IMR-90 (cell line): ENCODE measurements at places on chromosomes 2 and 18. TPM values are rescaled to one million over a fixed set of nuclear protein-coding genes. Genes with fewer than 3 reads are reported as not detected.

DNA sequence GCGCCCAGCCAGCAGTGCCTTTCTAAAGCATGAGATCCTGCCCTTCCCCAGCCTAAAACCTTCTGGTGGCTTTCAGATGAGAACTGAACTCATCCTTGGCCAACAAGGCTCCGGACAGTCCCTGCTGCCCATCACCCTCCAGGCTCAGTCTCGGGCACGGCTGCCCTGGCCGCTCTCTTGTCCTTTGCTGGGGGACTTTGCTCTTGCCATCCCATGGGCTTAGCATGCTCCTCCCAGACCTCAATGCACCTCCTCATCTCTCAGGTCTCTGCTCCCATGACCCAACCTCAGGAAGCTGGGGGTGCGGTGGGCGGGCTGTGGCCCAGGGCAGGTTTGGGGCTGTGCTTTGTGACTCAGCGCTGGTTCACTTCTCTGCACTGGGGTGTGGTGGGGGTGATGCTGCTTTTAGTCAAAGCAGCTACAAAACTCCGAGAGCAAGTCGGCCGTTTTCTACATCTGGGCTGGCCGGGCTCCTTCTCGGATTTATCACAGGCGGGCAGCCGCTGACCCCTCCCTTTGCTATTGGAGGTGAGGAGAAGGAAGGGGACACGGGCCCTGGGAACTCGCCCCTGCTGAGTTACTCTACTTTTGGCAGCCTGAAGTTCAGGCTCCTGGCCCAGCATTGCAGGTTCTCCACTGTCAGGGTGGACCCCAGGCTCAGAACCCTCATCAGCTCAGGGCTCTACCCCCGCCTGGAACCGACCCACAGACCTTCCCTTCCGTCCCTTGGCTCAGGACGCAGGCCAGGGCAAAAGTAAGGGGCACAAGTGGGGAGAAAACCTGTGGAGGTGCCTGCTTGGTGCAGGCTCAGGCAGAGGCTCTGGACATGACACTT, 90.6 kb upstream of the TAF1B start:
- peak overlapping the region; percentile 36; the same call in 1 of the 2 replicates for H3K27ac ChIP-seq
- no peaks in the 10 kb centered on the region for H3K36me3 ChIP-seq
- H3K27me3 ChIP-seq: peaks cover 4% of the 10 kb centered on the region; the same call in 1 of the 2 replicates
- peaks cover 14% of the 10 kb centered on the region for H3K4me1 ChIP-seq
- DNase-seq: peak; percentile 70

- H3K4me3 ChIP-seq: no peak overlapping the region
- DNase-seq: peak; percentile 90
- H3K27ac ChIP-seq: no peak overlapping the region
- no peaks in the 10 kb centered on the region for H3K4me1 ChIP-seq
- no peaks in the 10 kb centered on the region for H3K36me3 ChIP-seq
- H3K27me3 ChIP-seq: no peaks in the 10 kb centered on the region
Measured at GRCh38 chr2:72367530-72368225, 220.0 kb upstream of the CYP26B1 start.

GRCh38 chr18:32328379-32328778, 138.5 kb downstream of the MEP1B start:
- no peak overlapping the region for H3K4me3 ChIP-seq
- H3K36me3 ChIP-seq: no peaks in the 10 kb centered on the region
- peak; percentile 87 for DNase-seq
- no peaks in the 10 kb centered on the region for H3K27me3 ChIP-seq
- peaks cover 10% of the 10 kb centered on the region for H3K4me1 ChIP-seq

DNA sequence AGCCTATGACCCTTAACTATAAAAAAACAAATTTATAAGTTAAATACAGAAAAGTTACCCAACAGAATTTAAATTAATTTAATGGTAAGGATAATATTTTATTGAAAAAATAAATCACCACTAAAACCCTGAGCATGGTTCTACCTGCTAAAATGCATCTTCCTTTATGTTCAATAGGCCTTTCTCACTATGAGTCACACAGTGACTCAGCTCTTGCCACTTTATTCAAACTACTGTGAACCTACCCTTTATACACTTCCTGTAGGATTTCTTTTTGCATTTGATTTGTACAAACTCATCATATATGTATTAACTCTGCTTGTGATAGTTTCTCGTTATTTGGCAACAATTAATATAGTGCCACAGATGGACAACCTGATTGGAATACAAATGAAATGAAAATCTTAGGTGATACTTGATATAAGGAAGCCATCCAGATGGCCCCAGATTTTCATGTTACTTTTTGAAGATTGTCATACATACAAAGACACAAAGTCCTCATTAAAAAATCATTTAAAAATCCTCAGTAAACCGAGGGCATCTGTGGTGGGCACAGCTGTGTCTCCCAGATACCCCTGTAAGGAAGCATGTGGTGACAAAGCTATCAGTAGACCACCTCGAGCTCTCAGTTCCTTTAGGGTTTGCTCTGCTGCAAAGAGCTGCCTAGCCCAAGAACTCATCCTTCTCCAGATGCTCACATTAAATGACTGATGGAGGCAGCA, 55.2 kb upstream of the COBLL1 start:
- H3K4me3 ChIP-seq: no peak overlapping the region
- peak; percentile 82 for DNase-seq
- H3K36me3 ChIP-seq: no peaks in the 10 kb centered on the region
- H3K27me3 ChIP-seq: no peaks in the 10 kb centered on the region
- peak overlapping the region; percentile 57; the same call in 1 of the 2 replicates for H3K27ac ChIP-seq

GRCh38 chr2:107801498-107801897, 25.2 kb upstream of the RGPD4 start:
- no peak for DNase-seq
- H3K27ac ChIP-seq: no peak overlapping the region
- no peaks in the 10 kb centered on the region for H3K36me3 ChIP-seq
- H3K4me3 ChIP-seq: no peak overlapping the region
- H3K27me3 ChIP-seq: no peaks in the 10 kb centered on the region

DNA sequence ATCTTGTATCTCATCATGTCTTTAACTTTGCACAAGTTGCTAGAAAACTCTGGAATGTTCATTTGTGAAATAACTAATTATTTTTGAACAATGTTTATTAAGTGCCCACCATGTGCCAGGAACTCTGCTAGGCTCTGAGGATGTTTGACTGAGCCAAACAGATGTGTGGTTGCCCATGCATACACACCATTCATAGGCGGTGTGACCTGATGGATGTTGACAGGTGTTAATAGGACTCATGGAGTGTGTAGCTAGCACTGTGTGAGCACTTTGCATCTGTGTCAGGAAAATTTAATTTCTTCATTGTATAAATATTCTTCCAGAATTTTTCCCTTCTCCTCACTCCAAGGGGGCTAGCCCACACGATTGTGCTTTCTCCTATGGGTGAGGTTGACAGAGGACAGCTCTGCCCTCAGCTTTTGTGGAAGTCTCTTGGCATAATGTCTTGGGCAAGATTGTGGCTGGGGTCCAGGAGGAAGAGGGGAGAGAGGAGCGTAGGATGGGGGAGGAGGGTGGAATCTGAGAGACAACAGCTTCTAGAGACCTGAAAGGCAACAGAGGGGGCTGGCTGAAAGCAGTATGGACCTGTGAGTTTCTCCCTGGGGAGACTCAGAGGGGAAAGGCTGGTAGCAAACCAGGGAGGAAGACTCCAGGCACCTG, 214.6 kb upstream of the CXCR4 start:
- DNase-seq: no peak
- no peaks in the 10 kb centered on the region for H3K36me3 ChIP-seq

DNA sequence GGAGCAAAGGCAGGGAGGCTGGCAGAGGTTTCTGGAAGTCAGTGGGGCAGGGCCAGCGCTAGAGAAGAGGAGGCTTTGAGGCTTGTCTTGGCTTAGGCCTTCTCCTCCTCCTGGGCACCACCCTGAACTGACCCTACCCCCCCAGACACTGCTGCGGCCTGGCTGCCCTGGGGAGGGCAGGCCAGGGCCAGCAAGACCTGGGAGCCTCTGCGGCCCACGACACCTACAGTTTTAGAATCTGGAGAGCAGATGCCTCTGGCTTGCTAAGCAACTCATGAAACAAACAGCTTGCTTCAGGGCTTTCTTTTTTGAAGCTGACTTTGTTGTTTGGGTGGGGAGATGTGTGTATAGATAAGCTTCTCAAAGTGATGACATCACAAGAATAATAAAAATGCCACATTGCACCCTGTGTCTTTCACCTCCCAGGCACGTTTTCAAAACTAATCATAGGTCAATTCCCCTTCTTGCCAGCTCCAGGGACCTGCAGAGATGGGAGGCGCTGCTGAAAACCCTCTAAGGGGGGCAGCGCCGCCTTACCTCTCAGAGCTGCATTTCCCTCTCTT, 46.2 kb upstream of the SMAD7 start:
- peak; percentile 81 for DNase-seq
- no peak overlapping the region for H3K4me3 ChIP-seq
- peaks cover 41% of the 10 kb centered on the region for H3K4me1 ChIP-seq
- H3K27ac ChIP-seq: 0 out of 2 replicates have a peak overlapping the region, but pooled peaks have one; percentile 3

DNA sequence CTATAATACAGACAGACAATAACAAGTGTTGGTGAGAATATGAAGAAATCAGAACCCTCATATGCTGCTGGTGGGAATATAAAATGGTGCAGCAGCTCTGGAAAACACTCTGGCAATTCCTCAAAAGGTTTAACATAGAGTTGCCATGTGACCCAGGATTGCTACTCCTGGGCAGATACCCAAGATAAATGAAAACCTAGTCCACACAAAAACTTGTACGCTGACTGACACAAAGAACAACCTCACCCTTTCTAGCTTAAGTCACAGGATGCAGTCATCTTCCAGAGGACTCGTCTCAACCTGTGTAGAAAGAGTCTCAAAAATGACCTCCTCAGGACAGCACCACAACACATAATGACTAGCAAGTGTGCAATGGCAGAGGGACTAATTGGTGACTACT, 71.6 kb upstream of the ACAA2 start:
- no peaks in the 10 kb centered on the region for H3K4me1 ChIP-seq
- peaks cover 1% of the 10 kb centered on the region for H3K27me3 ChIP-seq
- DNase-seq: no peak
- no peak overlapping the region for H3K4me3 ChIP-seq
- no peaks in the 10 kb centered on the region for H3K36me3 ChIP-seq
- H3K27ac ChIP-seq: no peak overlapping the region

- no peak for DNase-seq
- peaks cover 34% of the 10 kb centered on the region for H3K27me3 ChIP-seq
- no peak overlapping the region for H3K4me3 ChIP-seq
- H3K36me3 ChIP-seq: no peaks in the 10 kb centered on the region
- no peaks in the 10 kb centered on the region for H3K4me1 ChIP-seq
- H3K27ac ChIP-seq: no peak overlapping the region
Measured at GRCh38 chr2:240286596-240286995, 146.1 kb upstream of the OTOS start.

DNA sequence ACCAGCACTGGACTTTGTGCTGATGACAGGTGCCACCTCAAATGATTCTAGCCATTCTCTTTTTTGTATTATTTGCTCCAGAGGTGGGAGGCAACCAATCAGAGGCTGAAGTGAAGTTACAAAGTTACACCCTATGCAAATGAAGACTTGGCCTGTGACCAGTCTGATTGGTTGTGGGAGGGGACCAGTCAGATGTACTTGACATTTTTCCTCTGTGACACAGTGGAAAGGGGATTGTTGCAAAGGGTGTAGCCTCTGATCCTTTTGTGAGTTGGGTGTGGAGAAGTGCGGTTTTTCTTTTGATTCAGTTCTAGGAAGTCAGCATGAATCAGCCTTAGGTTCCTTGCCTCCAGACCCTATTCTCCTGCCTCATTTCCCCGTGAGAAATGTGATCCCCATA, 244.0 kb downstream of the ARL6IP6 start:
- no peak overlapping the region for H3K27ac ChIP-seq
- no peaks in the 10 kb centered on the region for H3K36me3 ChIP-seq
- H3K4me1 ChIP-seq: no peaks in the 10 kb centered on the region
- H3K4me3 ChIP-seq: no peak overlapping the region

FBXO48 gene
- total RNA-seq: 0.18 and 0.28 TPM in 2 replicates

ERICH2 gene
- not detected in 2 replicates for total RNA-seq

KCNJ3 gene
- not detected in 2 replicates for total RNA-seq

NXPH2 gene
- not detected in 2 replicates for total RNA-seq

SPRED2 gene
- 4.7 and 4.8 TPM in 2 replicates for total RNA-seq

MRPL19 gene
- total RNA-seq: 28.5 and 48.0 TPM in 2 replicates
